ENCODE measurements at places on chromosomes 7 and 10. TPM values are rescaled to one million over a fixed set of nuclear protein-coding genes. Genes with fewer than 3 reads are reported as not detected.

FIGNL1 gene
- polyA plus RNA-seq: 50.0 TPM

- no peak for DNase-seq
These were observed 397.4 kb downstream of the ANKRD7 start for GRCh38 chr7:118621810-118622360.

DNA sequence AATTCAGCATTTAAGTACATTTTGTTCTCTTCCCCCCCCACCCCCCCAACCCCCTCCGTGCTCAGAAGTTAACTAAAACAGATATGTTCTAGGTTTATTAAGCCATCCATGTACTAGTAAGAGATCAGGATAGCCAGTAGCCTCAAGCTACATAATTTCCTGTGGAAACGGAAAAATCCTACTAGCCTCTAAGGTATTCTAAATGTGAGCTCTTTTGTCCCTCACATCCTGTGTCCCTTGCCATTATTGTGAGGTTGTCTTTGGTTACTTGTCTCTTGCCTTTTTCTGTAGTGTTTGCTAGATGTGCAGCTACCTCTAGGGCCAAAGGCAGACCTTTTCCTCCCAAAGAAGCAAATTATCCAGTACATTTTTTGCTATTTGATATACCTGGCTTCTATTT, 92.1 kb downstream of the BTRC start:
- no peak for DNase-seq

DNA sequence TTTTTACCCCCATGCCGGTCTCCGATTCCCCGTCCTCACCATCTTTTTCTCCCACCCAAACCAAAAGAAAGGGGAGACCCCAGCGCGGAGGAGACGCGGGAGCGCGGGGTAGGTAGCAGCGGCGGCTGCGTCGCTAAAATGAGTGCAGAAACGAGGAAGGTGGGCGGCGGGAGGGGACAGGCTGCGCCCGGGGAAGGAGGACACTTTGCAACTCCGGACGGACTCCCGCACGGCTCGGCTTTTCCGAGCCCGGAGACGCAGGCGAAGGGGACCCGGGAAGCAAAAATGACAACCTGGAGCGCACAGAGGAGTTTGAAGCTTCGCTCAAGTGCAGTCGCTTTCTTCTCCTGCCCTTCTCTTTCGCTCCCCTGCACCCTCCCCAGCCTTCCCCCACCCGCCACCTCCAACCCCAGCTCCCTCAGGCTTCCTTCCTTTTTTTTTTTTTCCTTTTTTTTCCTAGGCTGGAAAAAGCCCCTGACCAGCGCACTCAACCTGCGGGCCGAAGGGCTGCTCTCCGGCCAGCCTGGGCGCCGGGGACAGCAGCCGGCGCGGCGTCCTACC, 453 bp downstream of the SFMBT2 start:
- peak; percentile 15 for DNase-seq

DNA sequence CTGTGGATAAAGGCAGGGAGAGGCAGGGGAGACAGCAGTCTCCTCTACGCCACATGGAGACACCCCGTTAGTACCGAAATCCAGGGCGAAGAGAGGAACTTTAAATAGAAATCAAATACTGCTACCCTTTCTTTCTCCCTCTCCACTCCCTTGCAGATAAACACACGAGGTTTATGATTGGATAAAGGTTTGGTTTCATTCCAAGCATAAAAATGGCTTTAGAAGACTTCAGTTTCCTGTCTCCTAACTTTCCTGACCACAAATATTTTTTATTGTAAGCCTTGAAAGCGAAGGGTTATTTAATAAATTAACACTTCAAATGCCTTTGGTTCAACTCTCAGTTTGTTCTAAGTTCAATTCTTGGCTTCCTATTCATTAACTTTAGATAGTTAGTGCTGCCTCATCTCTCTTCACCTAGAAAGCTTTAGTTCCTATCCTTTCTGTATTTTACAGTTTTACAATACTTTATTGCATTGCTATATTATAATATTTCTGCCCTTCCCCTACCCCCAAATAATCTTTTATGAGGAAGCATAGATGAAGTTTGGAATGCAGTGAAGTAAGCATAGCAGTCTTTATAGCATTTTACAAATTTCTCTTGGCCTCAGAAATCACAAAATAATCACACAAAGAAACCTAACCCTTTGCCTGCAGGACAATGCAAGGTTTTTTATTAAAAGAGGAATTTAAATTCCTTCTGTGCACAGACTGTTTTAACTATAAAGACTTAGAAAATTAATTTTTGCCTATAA, 31.5 kb upstream of the ARID5B start:
- no peak for DNase-seq
